Inflammatory macrophage treated with lipopolysaccharide for 4 hours (primary cell): ENCODE measurements at places on chromosomes 3 and 15.

- DNase-seq: peak; percentile 7
Measured at GRCh38 chr3:42721690-42722089, 19.1 kb upstream of the HHATL start.

GRCh38 chr15:87481126-87481525, 775.4 kb downstream of the NTRK3 start:
- DNase-seq: no peak

- no peak for DNase-seq
Measured at GRCh38 chr3:170889630-170890029, 18.8 kb downstream of the EIF5A2 start.

DNA sequence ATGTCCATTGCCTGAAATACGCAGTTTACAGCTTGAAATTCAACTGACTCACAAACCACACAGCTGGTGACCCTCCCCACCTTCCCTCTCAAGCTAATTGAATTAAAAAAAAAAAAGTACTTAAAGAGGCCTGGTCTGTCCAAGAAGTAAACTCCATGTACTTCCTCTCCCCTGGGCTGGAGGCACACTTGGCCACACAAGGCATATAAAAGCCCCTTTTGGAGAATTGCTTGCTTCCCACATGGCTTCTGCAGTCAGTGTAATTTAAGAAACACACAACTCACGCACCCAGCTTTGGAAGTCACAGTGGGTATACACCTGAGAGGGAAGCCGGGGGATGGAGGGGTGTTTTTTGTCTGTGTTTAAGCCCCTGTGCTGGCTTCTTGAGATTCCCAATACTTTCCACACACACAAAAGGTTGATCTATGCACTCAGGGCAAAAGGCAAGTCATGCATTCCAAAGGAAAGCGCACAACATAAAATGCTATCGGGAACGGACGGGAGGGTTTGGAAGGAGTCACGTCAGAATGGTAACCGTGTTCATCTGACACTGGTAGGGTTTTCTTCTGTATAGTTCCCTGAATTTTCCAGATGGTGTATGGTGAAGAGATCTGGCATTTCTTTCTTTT, 106.6 kb upstream of the ALDH1A3 start:
- DNase-seq: no peak

GRCh38 chr15:57506422-57506821, 85.3 kb upstream of the MYZAP start:
- no peak for DNase-seq

GRCh38 chr3:168475704-168476103, 380.0 kb upstream of the GOLIM4 start:
- no peak for DNase-seq

DNA sequence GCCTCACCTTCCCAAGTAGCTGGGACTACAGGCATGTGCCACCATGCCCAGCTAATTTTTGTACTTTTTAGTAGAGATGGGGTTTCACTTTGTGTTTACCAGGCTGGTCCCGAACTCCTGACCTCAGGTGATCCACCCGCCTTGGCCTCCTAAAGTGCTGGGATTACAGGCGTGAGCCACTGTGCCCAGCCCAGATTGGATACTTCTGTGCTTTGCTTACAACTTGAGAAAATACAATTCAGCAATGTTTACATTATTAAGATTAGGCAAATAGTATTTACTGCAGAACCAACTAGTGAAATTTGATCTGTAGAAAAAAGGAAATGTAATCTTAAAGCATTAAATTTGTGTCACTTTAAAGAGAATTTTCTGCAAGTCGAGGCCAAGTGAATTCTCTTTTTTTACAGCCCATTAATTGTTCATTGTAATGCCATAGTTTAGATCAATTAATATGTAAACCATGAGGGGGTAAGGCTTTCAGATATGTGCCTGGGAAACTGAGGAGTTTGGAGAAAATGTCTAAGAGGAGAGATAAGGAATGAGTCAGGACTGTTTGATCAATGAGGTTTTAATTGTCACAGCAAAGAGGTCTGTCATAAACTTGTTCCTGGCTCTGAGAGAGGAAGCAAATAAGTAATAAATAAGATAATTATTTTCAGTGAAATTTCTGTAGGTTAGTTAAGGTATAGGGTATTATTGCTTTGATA, 15.3 kb downstream of the PYDC2 start:
- no peak for DNase-seq

DNA sequence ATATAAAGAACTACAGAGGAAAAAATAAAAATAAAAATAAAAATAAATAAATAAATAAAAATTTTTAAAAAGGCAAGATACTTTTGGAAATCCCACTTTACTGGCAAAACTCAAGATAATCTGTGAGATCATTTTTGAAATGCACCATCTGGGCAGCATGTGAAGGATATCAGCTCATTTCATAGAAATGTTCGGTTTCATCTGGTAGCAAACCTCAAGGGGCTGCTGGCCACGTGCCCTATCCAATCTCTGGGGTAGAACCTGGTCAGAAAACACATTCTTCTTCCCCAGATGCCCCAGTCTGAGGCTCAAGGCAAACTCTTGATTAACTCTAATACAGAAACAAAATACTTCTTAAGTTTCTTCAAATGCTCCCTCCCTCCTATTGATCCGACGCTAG, 166.0 kb downstream of the FMN1 start:
- DNase-seq: no peak

GRCh38 chr3:39105687-39106063, 1.8 kb downstream of the GORASP1 start:
- DNase-seq: no peak

DNA sequence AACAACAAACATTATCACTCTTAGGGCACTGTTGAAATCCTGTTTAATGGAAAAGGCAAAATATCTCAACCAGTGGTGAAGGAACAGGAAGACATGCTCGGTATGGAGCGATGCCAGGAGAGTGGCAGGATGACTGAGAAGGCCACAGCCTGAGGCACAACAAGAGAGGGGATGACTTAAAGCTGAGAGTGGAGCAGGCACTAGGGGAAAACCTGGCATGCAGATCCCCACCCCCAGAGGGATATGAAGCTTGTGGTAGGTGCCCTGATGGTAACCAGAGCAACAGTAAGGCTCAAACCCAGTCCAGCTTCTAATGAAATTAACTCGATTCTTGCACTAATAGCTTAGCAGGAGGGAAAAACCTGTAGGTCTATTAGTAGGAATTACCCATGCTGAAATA, 40.4 kb downstream of the LYSMD4 start:
- no peak for DNase-seq

- no peak for DNase-seq
Measured at GRCh38 chr3:184679056-184679816, 32.6 kb downstream of the MAGEF1 start.

GRCh38 chr3:192727032-192727847, at the start of gene FGF12:
Gene FGF12, minus strand, starts transcription at chr3:192727541.
- DNase-seq: no peak

- no peak for DNase-seq
Measured at GRCh38 chr3:140552403-140552802, 125.5 kb upstream of the TRIM42 start.

DNA sequence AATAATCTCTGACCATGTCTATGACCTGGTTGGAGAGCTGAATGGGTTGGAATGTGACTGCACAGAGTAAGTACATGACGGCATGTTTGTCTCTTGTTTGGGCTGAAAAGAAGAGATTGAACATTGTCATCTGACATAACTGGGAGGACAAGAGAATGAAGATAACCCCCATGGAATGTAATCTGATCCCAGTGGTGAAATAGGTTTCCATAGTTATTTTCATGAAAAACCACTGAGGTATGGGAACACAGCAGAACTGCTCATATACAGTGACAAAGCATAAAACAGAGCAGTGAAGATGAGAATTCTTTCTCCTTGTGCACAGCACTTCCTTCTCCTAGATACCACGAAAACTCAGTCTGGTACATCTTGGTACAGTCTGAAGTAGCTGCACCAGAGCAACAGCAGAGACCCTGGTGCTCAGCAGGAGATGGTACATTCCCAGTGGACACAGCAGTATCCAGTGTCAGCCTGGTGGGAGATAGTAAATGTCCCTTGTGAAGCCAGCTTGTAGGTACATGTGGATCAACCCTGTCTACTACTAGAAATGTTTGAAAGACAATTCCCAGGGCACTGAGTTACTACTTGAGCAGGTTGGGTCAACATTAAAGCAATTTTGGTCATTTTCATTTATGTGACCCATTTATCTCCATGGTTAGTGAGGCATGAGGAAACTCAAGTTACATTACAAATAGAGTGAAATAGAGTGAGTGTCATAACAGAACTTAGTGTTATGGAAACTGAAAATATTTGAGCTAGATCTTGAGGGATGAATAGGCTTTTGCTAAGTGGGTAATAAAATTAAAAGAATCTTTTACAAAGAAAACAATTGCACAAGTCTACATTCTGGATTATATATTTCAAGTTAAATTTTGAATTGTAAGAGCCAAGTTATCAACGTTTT, 178.3 kb downstream of the SUCNR1 start:
- DNase-seq: peak; percentile 33

DNA sequence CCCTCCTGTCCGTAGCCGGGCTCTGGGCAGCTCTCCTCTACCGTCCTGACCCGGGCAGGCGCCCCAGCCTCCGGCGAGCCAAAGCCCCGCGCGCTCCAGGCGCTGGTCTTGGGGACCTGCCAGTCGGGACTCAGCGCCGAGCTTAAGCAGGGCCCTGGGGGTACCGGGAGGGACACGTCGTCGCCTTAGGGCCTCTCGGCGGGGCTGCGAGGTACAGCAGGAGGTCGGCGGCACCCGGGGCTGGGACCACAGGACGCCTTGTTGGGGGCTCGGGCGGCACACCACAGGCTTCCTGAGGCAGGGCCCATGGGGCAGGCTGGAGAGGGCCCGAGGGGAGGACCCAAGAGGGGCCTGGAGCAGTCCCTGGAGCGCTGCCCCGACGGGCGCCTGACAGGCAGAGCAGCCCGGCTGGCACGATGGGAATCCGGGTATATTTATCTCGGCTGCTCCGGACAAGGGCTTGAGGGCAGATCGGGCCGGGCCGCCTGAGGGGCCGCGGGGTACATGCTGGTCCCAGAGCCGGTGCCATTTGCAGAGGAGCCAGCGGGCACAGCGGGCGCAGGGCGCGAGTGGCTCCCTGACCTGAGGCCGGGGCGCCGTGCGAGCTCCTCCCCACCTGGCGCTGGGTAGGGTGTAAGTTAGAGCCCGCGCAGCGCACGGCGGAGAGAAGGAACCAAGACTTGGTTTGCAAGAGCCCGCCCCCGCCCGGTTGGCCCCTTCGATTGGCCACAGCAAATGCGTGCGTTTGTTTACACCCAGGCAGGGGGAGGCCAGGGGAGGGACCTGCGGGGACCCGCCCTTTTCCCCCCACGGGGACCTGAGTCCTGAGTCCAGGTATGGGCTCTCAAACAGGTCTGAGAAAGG, 574 bp downstream of the SLC38A3 start:
- no peak for DNase-seq

DNA sequence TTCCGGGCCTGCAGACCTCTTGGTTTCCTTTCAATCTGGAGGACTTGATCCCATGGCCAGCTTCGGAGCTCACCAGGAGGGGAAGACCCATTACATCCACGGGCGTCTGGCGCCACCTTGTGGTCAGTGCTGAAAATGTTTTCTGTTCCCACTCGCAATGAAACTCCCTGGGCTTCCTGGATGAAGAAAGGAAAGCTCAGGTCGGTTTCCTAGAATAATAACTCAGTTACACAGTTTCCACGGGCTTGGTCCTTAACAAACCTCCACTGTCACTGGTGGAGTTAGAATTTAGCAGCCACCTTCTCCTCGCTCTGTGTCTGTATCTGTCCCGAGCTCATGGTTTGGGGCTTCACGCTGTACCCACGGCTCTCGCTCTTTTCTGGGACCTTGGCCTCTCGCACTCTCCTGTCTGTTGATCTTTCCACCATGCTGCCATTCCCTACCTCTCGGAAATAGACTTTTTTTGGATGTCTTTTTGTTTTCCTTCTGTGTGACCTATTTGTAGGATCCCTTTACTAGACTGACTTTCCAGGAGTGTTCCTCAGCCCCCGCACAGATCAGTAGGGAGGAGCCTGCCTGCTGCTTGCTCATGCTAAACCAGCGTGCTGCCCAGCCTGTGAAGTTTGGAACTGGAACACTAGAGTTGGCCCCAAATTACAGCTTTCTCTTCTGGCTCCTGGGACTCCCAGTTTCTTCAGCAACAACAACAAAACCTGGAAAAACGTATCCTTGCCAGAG, 56.3 kb downstream of the IL20RB start:
- DNase-seq: peak; percentile 82

DNA sequence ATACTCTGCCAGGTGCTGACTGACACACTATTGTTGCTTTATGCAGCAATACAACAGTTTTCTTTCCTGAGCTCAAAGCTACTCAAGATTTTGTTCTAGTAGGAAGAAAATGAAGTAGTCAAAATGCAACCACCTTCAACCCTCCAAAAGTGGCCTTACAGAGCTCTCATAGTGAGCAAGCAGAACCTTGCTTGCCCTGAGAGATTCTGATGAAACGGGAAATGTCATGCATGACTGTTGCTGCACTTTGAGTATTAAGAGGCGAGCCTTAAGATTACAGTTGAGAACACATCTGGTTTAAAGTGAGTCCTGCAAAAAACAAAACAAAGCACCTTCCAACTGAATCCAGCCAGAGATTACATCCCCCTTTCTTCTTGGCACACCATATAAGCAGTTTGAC, 29.7 kb downstream of the MINDY4B start:
- peak; percentile 14 for DNase-seq

DNA sequence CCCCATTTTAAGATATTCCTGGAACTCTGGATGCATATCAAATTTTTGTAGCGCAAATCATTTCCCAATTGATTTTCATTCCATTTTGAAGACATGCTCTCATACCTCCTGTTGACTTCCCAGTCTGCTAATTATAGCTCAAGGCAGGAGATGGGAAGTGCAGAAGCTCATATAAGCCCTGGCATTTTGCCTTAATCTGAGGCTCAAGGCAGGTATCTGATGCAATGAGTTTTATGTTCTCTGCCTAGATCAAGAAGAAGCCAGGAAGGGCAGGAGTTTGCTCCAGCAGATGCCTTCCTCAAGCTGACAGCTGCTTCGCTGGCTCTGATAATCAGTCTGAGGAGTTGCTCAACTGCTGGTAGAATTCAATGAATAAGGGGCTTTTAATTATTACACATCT, 65.6 kb upstream of the NEDD4 start:
- DNase-seq: no peak
